Mononuclear cell (primary cell): ENCODE measurements at places on chromosomes 4 and X. TPM values are rescaled to one million over a fixed set of nuclear protein-coding genes. Genes with fewer than 3 reads are reported as not detected.

The CXorf49 gene
- total RNA-seq: not detected

The ODAM gene
- total RNA-seq: not detected

The AWAT1 gene
- not detected for total RNA-seq

The GAGE12F gene
- total RNA-seq: not detected

The BMX gene
- total RNA-seq: 0.10 TPM

The AKAP4 gene
- not detected for total RNA-seq

The CHRNA9 gene
- total RNA-seq: 0.42 TPM

The F8A3 gene
- 1.5 TPM for total RNA-seq

The ETNPPL gene
- not detected for total RNA-seq

The KLHL4 gene
- not detected for total RNA-seq

The NHS gene
- total RNA-seq: 0.31 TPM

The NAAA gene
- 115 TPM for total RNA-seq

The ADH1B gene
- not detected for total RNA-seq

The POU4F2 gene
- not detected for total RNA-seq

The ZGRF1 gene
- 10.0 TPM for total RNA-seq

The PPP4R3C gene
- 0.10 TPM for total RNA-seq

The EDA gene
- 9.1 TPM for total RNA-seq

The HERC5 gene
- total RNA-seq: 12.0 TPM

The CRMP1 gene
- not detected for total RNA-seq

The DMP1 gene
- total RNA-seq: not detected

The SLC6A14 gene
- total RNA-seq: not detected

The TMEM47 gene
- total RNA-seq: not detected

The PIGA gene
- total RNA-seq: 111 TPM

The EXOC1L gene
- not detected for total RNA-seq

The USP17L21 gene
- total RNA-seq: not detected

The FAAH2 gene
- total RNA-seq: 7.9 TPM

The GLRB gene
- total RNA-seq: not detected
